Endothelial cell of umbilical vein (primary cell): ENCODE measurements at places on chromosomes 7 and 10. TPM values are rescaled to one million over a fixed set of nuclear protein-coding genes. Genes with fewer than 3 reads are reported as not detected.

The BAMBI gene
- 3.2 and 4.3 TPM in 2 replicates for total RNA-seq

The UCMA gene
- total RNA-seq: not detected in 2 replicates

The IDI2 gene
- not detected in 2 replicates for total RNA-seq

DNA sequence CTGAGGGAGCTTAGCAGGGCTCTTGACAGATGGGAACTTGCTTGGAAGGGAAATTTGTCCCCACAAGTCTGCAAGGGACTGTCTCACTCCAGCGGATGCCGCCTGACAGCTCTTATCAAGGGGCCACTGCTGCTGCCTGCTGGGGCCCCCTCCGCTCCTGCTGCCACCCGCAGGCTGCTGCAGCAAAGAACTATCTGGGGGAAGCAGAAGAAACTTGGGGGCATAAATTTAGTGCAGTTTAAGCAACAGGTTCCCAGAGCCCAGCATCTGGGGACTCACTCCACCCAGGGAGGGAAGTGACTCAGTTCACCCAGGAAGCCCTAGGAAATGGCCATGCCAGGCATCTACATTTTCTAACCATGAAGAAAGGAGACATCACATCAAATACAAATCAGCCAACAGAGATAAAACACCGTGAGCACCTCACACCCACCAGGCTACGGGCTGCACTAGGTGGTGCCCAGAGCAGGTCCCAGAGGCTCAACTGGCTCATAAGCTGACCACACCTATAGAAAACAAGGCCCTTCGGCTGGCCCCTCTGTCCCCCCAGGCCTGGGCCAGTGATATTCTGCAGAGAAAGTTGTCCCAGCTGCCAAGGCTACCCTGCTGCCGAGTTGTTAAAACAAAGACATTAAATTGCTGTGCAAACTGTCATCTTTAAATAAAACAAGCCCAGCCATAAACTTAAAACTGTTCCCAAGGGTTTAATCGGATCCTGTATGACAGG is 3.7 kb downstream of the RGS10 start:
- DNase-seq: no peak

- peak; percentile 74 for DNase-seq
Observed at GRCh38 chr10:79159785-79160184, 91.0 kb downstream of the ZMIZ1 start.
